ENCODE measurements at places on chromosomes 12 and 14. TPM values are rescaled to one million over a fixed set of nuclear protein-coding genes. Genes with fewer than 3 reads are reported as not detected.

- no peak for DNase-seq
These were observed 88.6 kb downstream of the R3HDM2 start for GRCh38 chr12:57342207-57342691.

DNA sequence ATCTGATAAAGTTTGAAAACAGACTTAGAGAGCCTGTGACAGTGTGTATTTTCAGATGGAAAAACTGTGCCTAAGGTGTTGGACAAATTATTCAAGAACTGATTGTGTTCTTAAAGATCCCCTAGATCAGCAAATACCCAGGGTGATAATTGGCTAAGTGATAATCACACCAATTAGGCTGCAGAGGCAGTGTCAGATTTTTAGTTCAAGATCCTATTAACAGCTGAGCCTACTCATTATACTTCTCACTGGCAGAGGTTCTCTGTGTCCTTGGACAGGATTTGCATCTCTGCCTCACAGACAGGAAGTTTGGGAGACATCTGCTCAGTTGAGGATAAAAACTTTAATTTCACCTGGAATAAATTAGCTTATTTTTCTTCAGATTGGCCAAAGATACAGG is 4.3 kb upstream of the FGD4 start:
- DNase-seq = no peak

DNA sequence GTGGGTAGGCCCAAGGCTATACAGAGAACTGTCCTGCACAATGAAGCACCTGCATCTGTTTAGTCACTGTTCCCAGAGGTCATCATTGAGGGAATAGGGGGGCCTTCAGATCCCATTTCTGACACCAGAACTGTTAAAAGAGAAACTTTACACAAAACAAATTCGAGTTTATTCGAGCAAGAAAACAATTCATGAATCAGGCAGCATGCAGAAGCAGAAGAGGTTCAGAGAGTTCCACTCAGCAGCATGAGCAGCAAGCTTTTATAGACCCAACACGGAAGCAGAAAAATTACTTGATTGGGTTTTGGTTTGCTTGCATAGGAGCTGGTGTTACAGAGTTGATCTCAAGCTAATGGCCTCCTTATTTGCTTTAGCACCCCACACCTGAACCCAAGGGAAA is 1.7 kb upstream of the SFSWAP start:
- no peak for DNase-seq

DNA sequence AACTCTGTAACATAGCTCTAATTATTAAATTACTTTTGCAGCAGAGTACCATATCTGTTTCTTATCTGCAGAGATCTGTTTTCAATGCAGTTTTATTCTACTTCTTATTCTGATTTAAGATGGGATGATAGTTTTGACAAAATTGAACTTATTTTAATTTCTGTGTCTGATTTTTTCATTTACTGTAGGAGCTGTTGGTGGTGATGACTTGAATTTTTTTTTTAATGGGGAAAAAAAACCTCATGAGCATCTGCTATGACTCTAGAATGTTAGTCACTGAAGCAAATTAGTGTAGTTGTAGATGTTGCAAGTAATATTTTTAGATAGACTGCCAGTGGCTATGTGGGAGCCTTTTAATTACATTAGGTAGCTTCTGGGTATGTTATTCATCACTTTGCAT is 23.4 kb downstream of the DNM1L start:
- DNase-seq = no peak

The RNASE7 gene
- total RNA-seq = not detected

DNA sequence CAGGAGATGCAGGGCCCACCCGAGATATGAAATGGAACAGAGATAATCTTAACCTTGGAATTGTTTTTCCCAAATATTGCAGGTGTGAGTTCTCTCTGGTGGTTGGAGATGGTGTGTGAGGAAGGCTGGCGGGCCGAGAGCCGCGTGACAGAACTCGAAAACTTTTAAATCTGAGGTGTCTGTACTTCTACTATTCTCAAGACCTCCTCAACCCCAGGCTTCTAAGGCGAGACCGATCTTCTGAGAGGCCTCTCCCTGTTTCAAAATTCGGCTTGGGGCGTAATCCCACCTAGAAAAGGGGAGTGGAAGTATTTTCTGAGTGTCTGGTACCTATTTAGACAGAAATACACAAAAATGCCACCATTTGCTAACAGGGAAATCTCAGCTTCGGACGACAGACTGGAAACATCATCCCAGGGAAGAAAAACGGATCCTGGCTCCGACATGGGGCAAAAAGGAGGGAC is 611 bp downstream of the SARNP start:
- DNase-seq = no peak

GRCh38 chr12:47885012-47885501 is 19.7 kb downstream of the VDR start:
- no peak for DNase-seq

- no peak for DNase-seq
These were observed 13.5 kb upstream of the MYH6 start for GRCh38 chr14:23421594-23421993.

The BEST3 gene
- total RNA-seq = not detected

The VRK1 gene
- 10.2 TPM for total RNA-seq

- no peak for DNase-seq
These were observed 5.0 kb upstream of the SETD1B start for GRCh38 chr12:121798787-121799155.

The NEUROD4 gene
- total RNA-seq = not detected

- no peak for DNase-seq
These were observed 7.3 kb downstream of the TTC7B start for GRCh38 chr14:90808759-90809529.

DNA sequence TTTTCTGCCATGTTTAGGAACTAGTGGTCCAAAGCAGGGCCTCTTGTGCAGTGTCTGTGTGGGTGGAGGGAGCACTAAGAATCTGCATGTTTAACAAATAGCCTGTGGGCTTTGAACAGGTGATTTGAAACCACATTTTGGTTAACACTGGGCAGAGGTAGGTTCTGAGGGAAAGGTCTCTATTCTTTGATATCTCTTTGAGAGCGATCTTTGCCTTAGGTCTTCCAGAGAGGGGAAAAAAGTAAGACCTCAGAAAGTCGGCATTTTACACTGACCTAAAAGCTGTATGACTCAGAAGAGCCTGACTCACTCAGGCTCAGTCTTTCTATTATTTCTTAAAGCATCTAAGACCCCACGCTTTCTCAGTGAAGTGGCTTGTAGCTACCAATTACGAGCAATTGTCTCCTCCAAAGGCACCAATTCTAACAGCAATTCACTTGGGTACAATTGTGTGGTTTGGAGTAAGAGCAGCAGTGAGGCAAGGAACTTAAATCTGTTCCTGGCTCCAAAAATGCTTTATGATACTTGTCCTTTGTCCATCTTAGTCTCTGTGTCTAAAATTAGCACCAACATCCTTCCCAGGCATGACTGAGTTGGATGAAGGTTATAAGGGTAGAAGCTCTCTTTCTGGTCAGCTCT is 8.8 kb downstream of the EIF2B2 start:
- DNase-seq = no peak

The NPFF gene
- total RNA-seq = not detected

Measured in upper lobe of right lung (tissue), 1 donor.